Activated CD4-positive, alpha-beta T cell treated with anti-CD3 and anti-CD28 coated beads, Interleukin-2, amount 50 U/mL, for 48 hours (primary cell): ENCODE measurements at places on chromosomes 11 and 22.

- no peak for DNase-seq
These were observed 637.0 kb downstream of the OPCML start for GRCh38 chr11:132895340-132895739.

DNA sequence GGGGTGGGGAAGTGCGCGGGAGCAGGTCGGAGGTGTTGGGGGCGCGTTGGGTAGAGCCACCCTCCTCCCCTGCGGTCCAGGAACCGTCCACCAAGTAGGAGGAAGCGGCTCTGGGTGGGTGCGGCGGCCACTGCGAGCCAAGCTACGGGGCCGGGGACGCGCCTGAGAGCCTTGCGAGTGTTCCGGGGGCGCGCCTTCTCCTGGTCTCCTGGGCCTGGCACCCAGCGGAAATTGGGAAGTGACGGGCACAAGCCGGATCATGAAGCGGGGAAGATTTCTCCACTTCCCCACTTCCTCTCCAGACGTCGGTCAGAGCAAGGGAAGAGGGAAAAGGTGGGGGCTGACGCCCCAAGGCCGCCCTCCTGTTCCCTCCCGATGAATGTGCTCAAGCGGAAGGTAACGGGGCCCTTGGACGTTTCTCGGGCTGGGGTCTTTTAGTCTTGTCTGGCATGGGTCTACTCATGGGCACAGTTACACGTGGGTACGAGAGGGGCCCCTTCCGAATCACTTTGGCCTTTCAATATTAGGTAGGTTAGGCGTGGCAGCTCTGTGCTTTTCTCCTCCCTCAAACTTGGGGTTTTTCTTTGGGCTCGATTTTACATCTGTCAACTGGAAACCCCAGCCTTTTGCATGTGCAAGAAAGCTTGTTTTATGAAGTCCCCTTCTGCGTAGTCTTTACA is 865 bp downstream of the RBM14 start:
- no peak for DNase-seq

DNA sequence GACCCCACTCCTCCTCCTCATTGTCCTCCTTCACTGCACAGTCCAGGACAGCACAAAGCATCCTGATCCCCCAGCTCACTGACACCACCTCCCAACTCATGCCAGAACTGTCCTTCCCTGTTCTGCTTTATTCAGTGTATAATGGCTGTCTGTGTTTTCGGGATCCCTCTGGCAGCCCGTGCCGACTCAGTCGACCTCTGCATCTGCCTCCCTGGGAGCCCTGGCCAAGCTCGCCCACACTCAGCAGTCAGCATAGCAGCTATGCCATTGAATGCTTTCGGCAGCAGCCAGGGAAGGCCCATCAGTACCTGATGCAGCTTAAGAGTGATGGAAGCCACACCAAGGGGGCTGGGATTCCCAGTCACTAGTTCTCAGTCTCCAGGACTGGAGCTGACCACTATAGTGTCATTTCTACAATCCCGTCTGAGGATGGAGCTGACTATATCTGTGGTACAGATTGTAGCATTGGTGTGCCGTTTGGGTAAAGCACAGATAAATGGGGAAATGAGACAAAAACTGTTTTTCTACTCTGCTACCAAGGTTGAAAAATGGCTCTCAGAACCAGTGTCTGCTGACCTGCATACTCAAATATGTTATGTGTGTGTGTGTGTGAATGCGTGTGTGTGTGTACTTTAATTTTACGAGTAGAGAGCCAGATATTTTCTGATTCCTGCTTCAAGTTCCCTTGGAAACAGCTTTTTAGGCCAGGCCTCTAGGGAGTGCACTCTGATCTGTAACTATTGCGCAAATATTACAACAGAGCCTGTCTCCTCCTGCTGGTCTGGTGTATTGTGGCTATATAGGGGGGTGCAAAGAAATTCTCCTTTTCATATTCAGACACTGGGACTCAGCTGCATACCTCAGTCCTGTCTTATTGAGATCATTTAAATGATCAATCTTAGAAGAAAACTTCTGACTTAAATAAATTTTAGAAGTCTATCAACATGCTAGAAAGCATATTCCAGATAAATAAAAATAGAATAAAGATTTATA is 78.8 kb upstream of the TOP3B start:
- DNase-seq = no peak

DNA sequence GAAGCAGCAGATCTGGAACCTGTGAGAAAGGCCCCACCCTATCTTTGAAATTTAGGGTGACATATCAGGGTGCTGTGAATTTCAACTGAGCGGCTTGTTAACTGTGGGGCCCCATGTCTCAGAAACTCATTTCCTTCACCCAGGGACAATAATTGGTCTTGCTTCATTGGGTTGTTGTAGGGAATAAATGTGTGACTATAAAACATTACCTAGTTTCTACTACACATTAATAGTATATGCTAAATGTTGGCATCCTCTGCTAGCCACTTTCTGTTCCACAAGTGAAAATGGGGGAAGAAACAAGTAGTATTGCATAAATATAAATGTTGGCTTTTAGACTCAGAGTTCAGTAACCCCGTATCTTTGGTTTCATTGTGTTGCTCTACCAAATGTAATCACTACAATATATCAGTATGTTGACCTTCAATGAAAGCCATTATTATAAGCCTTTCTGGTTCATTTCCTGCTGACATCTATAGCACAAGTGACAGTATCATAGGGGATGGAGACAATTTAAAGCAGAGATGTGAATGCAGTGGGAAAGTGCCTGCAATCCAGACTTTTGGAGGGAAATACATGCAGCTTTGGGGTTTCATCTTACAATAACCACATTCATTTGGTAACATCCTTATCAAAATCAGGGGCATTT is 905.5 kb upstream of the RAG2 start:
- DNase-seq = no peak

DNA sequence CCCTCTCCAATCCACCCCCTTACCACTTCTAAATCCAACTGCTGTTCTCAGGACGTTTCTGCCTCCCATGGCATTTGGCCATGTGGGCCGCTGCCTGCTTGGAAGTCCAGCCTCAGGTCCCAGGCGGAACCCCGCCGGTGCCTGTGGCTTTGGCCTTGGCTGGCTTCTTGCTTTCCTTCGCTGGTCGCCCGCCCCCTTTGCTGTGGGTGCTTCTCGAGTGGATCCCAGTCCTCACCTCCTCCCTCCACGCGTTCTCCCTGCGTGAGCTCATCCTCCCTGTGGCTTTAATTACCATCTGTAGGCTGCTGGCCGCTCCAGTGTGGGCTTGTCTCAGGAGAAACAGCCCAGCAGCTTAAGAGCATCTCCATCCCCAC is 111.7 kb downstream of the NECTIN1 start:
- DNase-seq = no peak

- DNase-seq = no peak
These were observed 573.0 kb downstream of the TBC1D22A start for GRCh38 chr22:47335460-47335859.

DNA sequence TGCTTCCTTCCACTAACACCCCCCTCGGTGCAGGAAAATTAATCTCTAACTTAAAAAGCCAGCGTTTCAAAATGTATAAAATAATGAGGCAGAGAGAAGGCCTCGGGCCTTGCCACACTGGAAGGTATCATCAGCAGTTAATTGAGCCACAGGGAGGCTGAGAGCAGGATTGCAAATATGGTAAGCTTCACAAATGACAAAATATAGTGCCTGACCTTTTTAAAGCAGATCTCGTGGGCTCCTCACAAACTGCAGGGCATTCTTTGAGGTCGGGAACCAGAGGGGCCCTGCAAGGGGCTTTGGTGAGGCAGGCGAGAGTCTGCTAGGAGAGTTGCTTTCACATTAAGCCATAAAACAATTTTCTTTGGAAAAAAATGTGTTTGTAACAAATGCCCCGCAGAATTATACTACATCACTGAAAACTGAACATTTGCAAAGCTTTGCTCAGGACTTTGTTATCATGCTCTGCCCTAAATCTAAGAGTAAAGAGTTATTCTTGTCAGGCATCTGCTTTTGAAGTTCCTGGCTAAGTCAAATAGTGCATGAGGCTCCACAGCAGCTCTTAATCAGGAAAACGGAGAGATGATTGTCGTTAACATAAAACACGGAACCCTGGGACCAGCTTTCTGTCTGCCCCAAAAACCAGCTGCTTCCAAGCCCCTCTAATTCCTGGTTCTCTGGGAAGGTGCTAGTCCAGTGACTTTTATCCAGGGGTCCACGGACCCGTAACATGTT is 61.4 kb upstream of the SYT13 start:
- no peak for DNase-seq

DNA sequence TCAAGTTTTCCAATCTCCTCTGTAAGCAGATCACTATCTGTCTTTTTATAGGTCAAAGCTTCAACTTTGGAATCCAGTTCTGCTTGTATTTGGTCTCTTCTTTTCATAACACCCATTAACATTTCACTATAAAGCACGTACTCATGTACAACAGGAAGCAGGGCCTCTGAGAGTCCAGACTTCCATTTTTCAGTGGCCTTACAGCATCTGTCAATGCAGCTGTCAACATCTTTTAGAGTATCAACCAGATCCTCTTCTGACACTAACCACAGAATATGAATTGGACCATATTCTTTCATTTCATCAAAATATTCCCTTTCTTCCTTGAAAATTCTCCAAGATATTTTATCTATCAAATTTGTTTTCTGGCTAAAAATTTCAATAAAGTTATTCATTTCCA is 24.7 kb upstream of the SLN start:
- no peak for DNase-seq
